ENCODE measurements at places on chromosomes 3 and 15.

- DNase-seq, result no peak
Observed at GRCh38 chr3:135930255-135930654, 35.3 kb upstream of the PPP2R3A start.

GRCh38 chr3:119302697-119303551, 8.7 kb downstream of the ARHGAP31 start:
- DNase-seq, result no peak

- DNase-seq, result no peak
Observed at GRCh38 chr15:39332846-39333245, 248.0 kb upstream of the THBS1 start.

DNA sequence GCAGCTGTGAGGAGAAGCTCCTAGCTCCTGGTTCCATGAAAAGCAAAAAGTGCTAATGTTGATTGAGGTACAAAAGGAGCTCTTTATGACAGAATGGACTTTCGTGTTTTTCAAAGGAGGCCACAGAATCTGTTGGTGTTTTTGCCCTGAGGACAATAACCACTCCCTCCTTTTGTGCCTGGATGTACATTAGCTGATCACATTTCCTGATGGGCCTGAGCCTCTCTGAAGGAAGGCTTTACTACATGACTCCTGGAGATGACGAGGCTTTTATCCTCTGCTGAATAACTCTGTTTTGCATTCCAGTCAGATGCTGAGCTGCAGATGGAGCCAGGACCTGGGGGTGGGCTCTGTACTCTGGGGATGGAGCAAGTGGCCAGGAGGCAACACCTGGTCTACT, 301.9 kb downstream of the CACNA2D3 start:
- no peak for DNase-seq

- peak; percentile 51 for DNase-seq
Observed at GRCh38 chr3:130276203-130276803, 69.2 kb upstream of the COL6A5 start.

DNA sequence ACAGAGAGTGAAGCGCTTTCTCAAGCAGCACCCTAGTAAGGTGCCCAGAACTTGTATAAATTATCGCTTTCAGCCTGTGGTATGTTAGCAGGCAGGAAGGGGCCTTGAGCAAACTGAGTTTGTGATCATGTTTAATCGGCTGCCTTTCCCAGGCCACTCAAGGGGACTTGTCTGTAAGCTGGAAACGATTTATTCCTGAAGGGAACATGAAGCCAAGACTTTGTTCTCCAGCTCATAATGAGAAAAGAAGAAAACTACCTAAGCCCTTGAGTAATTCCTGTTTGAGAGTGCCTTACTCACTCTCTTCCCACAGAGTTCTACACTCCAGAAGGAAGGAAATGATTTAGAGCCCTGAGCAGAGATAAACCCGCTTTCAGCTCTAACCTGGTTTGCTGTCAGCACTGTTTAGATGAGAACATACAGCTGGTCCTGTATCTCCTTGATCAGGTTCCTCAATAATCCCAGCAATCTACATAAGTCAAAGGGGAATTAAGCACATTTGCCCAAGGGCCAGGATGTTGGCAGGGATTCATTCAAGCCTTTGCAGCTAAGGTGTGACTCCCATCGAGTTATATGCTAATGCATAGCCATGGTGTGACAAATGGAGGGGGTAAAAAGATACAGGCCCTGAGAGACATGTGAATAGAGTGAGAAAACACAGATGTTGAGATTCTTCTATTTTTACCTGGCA, 187.7 kb upstream of the SLC24A5 start:
- no peak for DNase-seq

GRCh38 chr3:118412503-118412902, 622.1 kb downstream of the IGSF11 start:
- DNase-seq, result no peak

DNA sequence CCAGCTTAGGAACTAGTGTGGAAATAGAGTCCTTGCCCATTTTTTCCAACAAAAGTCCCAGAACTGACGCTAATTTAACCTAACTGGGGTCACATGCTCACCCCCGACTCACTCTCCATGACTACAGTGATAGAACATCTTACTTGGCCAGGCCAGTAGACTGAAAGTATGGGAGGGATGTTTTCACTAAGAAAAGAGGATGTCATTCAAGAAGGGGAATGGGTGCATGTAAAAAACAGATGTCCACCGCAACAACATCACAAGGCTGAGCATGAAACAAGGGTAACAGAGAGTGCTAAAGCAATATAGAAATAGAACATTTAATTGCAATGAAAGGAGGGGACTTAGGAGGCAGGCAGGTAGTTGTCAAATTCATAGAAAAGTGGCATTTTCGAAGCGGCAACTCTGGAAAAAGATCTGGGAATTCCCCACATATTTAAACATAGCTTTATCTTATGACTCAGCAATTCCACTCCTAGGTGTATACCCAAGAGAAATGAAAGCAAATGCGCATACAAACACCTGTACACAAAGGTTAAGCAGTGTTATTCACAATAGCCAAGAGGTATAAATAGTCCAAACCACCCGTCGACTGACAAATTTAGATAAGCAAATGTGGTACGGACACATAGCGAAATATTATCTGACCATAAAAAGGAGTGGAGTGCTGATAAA, 41.1 kb upstream of the UBE2E2 start:
- DNase-seq, result no peak

- DNase-seq, result no peak
Observed at GRCh38 chr15:25643120-25643519, 204.3 kb upstream of the UBE3A start.

DNA sequence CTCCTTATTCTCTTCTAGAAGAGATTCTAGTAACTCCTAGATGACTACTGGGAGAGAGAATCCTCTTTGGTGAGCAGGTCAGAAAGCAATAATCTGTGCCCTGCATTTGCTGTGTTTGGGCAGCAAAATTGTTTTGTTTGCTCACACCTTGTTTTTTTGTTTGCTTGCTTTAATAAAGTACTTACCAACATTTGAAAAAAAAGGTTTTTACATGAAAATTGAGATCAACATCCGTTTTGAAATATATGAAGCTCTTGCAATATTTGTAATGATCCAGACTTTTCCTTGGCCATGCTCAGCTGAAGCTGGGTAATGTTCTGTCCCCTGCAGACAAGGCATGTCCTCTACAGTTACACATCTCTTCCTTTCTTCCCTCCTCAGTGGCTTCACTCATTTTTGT, 62.2 kb downstream of the DIPK2A start:
- DNase-seq, result no peak

- no peak for DNase-seq
Observed at GRCh38 chr3:155416500-155417118, 123.1 kb upstream of the STRIT1 start.

GRCh38 chr15:57221134-57221533, 155.2 kb upstream of the CGNL1 start:
- DNase-seq, result no peak

DNA sequence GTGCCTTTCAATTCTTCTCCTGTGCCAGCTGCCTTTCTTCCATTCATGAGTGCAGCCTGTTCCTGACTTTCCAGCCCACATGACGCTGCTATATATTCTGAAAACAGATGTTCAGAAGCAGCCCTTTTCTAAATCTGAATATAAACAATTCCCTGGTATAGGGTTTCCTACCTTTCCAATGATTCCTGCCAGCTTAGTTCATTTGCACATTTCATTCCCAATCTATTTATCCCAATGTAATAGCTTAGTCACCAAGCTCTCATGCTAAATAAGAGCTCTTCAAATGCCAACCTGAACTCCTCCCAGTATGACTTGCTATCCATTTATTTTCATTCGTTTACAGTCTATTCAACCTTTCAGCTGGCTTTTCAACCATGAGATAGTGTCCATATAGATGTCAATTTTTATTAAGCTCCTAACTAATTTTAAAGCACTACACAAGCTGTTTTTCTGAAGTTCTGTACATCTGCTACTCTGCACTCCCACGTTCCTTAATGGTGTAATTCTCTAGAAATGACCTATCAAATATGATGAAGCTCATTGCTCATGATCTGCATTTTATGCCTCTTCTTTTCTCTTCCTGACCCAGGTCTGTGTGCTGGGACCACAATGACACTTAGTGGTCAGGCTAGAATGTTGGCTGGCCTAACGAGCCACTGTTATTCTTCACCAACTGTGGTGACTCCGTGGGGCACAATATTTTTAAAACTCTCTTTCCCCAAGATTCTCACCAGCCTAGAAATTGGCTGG, 605.0 kb upstream of the TBL1XR1 start:
- DNase-seq, result no peak

GRCh38 chr15:93894438-93895036, 336.8 kb upstream of the MCTP2 start:
- no peak for DNase-seq

- no peak for DNase-seq
Observed at GRCh38 chr3:11072631-11073030, 80.1 kb downstream of the SLC6A1 start.

- DNase-seq, result no peak
Observed at GRCh38 chr3:49519296-49519695, 35.0 kb upstream of the BSN start.

DNA sequence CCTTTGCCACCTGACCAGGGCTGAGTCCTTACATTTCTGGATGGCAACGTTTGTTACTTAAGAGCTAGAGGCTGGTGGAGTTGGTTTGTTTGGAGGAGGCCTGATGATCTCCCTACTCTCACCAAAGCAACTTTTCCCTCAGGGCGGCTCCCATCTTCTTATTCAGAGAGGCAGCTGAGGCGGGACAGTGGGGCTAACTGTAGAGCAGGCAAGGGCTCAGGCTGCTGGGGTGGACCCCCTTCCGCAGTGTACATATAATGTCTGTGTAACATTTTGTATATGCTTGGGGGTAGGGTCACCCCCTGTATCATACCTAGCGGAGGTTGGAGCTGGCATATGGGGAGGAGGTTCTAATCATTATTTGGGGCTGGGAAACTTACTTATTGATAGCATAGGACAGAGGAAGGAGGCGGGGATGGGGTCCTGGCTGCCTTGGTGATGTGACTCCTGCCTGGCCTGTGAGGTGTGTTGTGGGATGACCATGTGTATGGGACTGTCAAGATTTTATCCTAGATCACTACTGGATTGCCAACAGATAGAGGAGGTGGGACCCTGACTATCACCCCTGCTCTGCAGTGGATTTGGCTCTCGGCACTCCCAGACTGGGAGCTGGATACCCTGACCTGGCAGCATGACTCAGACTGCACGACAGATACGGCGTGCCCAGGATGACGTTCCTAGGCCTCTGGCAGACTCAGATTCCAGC, 52.5 kb upstream of the UBE2Q2 start:
- no peak for DNase-seq

DNA sequence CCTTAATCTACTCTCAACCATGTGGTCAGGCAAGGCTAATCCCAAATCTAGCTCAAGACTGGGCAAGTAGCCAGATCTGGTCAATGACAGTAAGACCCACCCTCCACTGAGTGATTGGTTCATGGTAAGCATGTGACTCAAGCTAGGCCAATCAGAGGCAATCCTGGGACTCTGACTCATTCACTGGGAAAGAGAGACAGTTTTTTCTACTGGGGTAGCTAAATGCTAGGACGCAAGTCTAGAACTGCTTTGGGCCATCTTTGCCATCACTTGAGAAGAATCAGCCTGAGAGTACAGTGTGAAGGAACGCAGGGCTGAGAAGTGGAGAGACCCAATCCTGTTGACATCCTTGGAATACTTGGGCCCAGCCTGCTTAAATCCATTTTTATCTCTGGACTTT, 9.4 kb upstream of the RAD18 start:
- DNase-seq, result no peak

DNA sequence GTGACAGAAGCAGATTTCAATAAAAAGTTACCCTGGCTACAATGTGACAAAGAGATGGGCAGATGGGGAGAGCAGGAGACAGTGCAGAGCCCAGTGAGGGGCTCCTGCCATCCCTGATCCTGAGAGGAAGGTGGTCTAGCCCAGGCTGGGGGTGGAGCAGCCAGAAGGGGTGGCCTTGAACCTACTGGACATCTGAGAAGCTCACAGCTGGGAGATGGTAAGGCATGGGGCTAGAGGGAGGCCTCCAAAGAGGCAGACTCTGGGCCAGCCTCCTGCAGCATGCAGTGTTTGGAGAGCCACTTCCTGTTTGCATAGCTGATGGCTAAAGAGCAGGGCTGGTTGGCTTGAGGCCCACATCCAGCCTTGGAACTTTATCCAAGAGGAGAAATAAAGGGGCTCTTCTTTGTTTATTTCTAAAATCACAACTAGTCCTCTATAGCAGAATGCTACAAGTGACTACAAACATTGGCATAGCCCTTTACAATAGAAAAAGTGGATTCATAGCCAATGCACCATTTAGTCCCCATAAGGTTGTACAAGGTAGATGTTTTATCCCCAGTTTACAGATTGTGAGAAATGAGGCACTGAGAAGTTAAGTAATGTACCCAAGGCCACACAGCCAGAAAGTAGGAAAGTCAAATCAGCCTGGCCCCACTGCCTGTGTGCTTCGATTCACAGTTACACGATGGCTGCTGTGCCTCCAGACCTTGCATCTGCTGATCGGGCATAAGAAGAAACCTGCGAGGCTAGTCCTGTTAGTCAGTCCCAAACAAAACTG, 4.6 kb downstream of the EFCC1 start:
- no peak for DNase-seq

- DNase-seq, result no peak
Observed at GRCh38 chr15:96266456-96266855, 64.0 kb upstream of the NR2F2 start.
